ENCODE measurements at places on chromosomes 7 and 10.

GRCh38 chr10:87510025-87510424 lies 5.3 kb downstream of the MINPP1 start:
- H3K36me3 ChIP-seq, result peaks cover 43% of the 10 kb centered on the region
- H3K4me1 ChIP-seq, result peaks cover 13% of the 10 kb centered on the region
- no peaks in the 10 kb centered on the region for H3K27me3 ChIP-seq
- no peak overlapping the region for H3K4me3 ChIP-seq
- H3K27ac ChIP-seq, result no peak overlapping the region

GRCh38 chr10:110962443-110962842 lies 43.0 kb downstream of the SHOC2 start:
- peaks cover 22% of the 10 kb centered on the region for H3K36me3 ChIP-seq
- DNase-seq, result no peak
- H3K4me1 ChIP-seq, result peaks cover 75% of the 10 kb centered on the region
- H3K27me3 ChIP-seq, result no peaks in the 10 kb centered on the region

- DNase-seq, result no peak
- H3K36me3 ChIP-seq, result no peaks in the 10 kb centered on the region
- H3K27me3 ChIP-seq, result peaks cover 25% of the 10 kb centered on the region
- no peak overlapping the region for H3K4me3 ChIP-seq
These were observed 135.9 kb downstream of the PAXIP1 start for GRCh38 chr7:154867068-154867467.

GRCh38 chr10:45596526-45596925 lies 76.0 kb downstream of the ZFAND4 start:
- no peak for DNase-seq
- H3K4me1 ChIP-seq, result peaks cover 35% of the 10 kb centered on the region
- peaks cover 12% of the 10 kb centered on the region for H3K27me3 ChIP-seq
- H3K27ac ChIP-seq, result no peak overlapping the region
- H3K4me3 ChIP-seq, result no peak overlapping the region

All from activated B cell treated with CpG ODN at 0.5 μM for 24 hours (primary cell).